Stimulated activated CD4-positive, alpha-beta T cell treated with anti-CD3 and anti-CD28 coated beads, Interleukin-15, amount 100 ng/mL, for 48 hours (primary cell): ENCODE measurements at places on chromosomes 1 and 21.

GRCh38 chr21:39400173-39400572, 45.4 kb downstream of the LCA5L start:
- DNase-seq = no peak

DNA sequence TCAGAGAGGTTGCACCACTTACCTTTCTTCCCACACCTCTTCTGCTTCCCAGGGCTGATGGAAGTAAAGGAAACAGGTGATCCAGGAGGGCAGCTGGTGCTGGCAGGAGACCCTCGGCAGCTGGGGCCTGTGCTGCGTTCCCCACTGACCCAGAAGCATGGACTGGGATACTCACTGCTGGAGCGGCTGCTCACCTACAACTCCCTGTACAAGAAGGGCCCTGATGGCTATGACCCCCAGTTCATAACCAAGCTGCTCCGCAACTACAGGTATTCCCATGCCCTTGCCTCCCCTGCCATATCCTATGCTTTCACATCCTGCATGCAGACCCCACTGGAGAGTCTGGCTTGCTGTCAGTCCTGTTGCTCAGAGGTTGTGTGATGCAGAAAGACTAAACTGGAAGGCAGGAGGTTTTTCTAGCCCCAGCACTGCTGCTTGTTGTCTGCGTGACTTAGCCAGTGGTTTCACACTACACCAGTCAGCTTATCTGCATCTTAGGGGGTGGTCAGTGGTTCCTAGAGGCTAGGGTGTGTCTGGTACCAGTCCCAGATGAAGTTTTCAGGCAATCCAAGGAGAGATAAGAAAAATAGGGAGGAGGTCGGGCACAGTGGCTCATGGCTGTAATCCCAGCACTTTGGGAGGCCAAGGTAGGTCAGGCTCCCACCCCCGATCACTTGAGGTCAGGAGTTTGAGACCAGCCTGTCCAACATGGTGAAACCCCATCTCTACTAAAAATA, 10.2 kb downstream of the RHOC start:
- DNase-seq = no peak

DNA sequence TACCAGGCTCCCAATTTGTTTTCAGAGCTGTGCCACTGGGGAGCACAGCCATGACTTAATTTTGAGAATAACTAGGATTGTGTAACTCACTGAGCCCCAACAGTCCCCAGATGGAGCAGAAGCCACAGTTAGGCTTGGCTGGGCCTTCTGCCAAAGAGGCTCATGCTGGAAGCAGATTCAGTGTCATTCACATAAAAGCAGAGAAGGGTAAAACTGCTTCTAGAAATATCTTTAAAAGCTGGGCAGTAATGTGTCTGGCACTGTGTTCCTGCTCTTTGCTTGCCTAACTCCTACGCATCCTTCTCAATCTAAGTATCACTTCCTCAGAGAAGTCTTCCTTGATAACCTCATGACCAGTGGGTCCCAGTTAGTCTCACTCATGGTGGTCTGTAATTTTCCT, 20.3 kb downstream of the STK40 start:
- no peak for DNase-seq

DNA sequence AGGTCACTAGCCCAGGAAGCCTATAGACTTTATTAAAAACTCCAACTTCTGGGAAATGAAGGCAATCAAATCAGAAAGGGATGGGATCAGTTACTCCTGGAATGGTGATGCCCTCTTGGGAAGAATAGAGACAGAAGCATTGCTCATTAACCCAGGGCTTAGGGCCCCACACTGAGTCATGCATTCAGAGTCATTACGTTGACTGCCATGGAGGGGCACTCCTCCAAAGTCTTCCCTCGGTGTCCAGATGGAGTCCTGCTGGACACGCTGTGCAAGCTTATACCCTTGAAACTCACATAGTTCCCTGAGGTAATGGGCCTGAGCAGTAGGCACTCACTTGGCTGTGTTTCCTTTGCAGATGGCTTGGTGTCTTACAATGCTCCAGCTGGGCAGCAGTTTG, 35.2 kb upstream of the HSD17B7 start:
- no peak for DNase-seq

- no peak for DNase-seq
Observed at GRCh38 chr1:33656467-33657005, 184.1 kb downstream of the ZSCAN20 start.

DNA sequence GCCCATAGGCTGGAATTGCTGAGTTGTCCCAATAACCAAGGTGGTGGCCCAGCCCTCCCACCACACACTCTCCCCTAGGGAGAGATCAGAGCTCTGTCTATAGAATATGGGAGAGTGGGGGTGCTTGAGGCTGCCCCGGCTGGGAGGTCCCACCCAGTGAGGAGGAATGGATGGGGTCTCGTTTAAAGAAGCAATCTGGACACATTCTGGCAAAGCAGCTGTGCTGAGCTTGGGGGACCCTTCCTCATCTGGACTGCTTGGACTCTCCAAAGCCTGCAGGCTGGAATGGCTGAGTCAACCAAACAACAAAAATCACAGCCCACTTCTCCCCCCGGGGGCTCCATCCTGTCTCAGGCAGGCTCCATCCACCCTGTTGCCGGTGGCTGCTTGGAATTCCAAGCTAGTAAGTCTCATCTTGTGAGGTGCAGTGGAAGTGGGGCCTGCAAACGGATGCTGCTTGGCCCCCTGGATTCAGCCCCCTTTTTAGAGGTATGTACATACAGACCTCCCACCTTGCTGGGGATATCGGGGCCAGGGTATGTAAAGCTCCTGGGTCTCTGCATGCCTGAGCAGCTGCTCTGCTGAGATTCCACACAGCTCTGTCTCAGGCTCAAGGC, 67.1 kb upstream of the FAM78B start:
- no peak for DNase-seq

- DNase-seq = no peak
Observed at GRCh38 chr1:52159033-52159789, 17.3 kb downstream of the ZFYVE9 start.

GRCh38 chr1:6955357-6956094, 170.3 kb downstream of the CAMTA1 start:
- no peak for DNase-seq

GRCh38 chr1:235495551-235495950, 8.7 kb downstream of the B3GALNT2 start:
- no peak for DNase-seq

DNA sequence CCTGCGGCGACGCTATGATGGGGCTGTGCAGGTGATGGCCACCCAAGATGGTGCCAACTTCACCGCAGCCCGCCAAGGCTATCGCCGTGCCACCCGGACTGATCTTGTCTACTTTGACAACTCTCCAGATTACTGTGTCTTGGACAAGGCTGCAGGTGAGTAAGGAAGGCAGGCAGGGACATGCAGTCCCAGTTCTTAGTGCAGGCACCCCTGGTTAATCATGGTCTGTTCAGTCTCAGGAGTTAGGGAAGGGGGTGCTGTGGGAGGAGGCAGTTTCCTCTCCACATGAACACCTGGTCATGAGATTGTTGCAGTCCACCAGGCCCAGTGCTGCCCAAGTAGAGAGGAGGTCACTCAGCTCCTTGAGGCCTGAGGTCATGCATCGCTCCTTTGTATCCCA, 8.5 kb downstream of the WNT2B start:
- no peak for DNase-seq

- no peak for DNase-seq
Observed at GRCh38 chr1:31412732-31413404, at the start of gene SERINC2. Gene SERINC2, plus strand, starts transcription at chr1:31413213. Its CDS starts 53 bp downstream, at chr1:31413266.

DNA sequence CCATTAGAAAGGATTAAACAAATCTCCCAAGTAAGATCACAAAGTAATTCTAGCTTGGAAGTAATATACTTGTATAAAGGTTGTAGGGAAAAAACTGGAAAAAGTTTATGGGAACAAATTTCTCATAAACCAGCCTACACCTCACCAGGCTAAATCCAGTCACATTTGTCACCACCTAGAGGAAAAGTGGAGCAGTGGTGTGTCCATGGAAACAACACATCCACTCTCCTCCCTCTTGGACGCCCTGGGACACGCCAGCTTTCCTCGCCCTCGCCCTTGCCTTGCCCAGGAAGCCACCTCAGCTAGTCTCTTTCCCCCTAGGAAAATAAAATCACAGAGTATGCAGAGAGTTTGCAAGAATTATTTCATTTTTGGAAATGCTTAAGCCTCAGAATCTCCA, 2.2 kb downstream of the PALMD start:
- no peak for DNase-seq

DNA sequence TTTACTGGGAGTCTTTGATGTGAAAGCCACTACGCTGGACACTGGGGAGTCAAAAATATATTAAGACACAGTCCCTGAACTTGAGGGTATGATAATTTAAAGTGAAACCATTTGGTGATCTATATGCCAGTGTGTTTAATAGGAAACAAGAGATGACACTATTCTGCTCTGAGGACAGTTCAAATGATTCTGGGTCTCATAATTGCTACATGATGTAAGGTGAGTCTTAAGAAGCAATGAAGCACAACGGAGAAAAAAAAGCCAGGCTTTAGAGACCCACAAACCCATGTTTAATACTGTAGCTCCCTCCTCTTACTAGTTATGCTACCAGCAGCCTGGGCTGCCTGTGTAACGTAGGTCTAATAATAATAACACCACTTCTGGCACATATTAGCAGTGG, 14.2 kb upstream of the LRRC8D start:
- no peak for DNase-seq

GRCh38 chr1:245853291-245853690, 653.8 kb downstream of the SMYD3 start:
- DNase-seq = no peak

DNA sequence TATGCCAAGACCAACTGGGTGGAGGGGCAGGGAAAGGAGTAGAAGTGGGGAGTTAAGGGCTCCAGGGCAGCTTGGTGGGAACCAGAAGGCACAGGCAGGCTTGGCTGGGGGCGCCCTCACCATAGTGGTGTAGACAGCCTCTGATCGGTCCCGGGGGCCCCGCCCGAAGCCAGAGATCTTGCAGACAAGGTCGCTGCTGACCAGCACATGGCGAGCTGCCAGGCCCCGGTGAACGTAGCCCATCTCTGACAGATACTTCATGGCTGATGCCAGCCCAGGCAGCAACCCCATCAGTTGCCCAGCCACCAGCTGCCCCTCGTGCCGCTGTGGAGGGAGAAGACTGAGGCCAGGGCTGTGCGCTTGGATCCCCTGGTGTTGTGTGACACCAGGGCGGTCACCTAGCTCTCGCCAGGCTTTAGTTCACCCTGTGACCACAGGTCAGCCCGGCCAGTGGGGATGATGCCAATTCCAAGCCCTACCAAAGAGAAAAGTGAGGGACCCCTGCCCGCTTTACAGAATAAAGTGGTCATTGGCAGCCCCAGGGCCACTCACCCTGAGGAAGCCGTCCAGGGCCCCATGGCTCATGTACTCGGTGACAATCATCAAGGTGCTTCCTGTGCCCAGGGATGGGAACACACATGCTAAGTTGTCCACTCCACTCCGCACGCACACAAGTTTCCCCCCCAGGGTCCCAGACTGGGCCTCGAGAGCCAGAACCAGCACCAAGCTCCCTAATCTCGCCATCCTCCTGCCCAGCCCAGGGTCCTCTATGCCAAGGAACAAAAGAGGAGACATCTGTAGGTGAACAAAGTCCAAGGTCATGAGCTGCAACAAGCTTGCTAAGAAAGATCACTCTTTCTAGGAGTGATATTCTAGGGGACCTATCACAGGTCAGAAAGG, 28.2 kb downstream of the CDCA8 start:
- no peak for DNase-seq

DNA sequence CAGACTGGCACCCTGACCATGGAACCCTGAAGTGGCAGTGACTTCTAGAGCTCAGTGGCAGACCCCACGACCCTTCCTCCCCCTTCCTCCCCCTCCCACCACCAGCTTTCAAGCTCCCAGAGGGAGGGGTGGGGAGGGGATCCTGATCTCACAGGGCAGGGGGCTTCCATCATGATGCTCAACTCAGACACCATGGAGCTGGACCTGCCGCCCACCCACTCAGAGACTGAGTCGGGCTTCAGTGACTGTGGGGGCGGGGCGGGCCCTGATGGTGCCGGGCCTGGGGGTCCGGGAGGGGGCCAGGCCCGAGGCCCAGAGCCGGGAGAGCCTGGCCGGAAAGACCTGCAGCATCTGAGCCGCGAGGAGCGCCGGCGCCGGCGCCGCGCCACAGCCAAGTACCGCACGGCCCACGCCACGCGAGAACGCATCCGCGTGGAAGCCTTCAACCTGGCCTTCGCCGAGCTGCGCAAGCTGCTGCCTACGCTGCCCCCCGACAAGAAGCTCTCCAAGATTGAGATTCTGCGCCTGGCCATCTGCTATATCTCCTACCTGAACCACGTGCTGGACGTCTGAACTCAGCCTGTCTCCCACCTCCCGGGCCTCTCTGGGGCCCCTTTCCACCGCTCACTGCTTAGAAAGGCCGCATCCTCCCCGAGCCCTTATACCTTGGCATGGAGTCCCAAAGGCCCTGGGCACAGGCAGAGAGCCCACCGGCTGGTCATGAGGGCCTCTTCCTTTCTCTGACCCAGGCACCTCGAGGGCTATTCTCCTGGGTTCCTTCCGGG, 3.9 kb downstream of the NHLH1 start:
- DNase-seq = no peak

- DNase-seq = no peak
Observed at GRCh38 chr21:42313501-42313969, 1.7 kb downstream of the TFF3 start.

DNA sequence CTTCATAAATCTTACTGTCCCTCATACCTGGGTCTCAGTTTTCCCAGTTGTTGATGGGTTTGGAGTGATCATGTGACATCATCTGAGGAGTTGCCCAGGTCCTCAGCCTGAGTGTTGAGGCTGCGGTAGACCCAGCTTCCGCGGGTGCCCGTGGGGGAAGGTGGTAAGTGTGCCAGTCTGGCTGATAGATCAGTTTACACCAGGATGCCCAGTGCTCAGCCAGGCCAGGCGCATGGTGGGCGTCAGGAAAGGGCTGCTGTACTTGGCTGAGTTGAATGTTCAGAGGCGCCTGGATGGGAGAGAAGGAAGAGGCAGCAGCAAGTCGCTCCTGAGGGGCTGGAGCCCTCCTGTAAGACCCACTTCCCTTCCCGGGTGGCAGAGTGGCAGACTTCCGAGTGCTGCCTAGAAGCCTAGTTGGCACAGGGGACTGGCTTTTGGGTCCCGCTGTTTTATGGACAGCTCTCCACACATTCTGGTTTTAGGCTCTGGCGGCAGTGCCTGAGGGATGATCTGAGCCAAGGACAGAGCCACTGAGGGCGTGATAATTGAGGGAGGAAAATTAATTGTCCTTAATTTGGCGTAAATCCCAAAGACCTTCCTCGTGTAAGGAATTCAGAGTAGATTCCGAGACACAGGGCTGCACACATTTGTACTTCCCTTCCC, 35.8 kb downstream of the PTPRF start:
- DNase-seq = no peak
